LHCN-M2 (cell line): ENCODE measurements at places on chromosomes 1 and 21. TPM values are rescaled to one million over a fixed set of nuclear protein-coding genes. Genes with fewer than 3 reads are reported as not detected.
A peak's percentile ranks its signal among the peaks of the same experiment; 100 is the strongest.

- peak; percentile 12 for DNase-seq
These were observed 347.9 kb downstream of the LTN1 start for GRCh38 chr21:28644762-28645161.

The LAMB3 gene
- 3.8 and 5.3 TPM in 2 replicates for total RNA-seq

- DNase-seq, result no peak
These were observed 108.3 kb downstream of the POU2F1 start for GRCh38 chr1:167328816-167329483.

GRCh38 chr1:208107425-208108212 is 136.6 kb downstream of the PLXNA2 start:
- DNase-seq, result peak; percentile 77

- DNase-seq, result no peak
These were observed 211.6 kb upstream of the NR5A2 start for GRCh38 chr1:199815947-199816346.

The TENT5C gene
- total RNA-seq, result under 0.01 TPM in 1 of 2 replicates, not detected in the other

DNA sequence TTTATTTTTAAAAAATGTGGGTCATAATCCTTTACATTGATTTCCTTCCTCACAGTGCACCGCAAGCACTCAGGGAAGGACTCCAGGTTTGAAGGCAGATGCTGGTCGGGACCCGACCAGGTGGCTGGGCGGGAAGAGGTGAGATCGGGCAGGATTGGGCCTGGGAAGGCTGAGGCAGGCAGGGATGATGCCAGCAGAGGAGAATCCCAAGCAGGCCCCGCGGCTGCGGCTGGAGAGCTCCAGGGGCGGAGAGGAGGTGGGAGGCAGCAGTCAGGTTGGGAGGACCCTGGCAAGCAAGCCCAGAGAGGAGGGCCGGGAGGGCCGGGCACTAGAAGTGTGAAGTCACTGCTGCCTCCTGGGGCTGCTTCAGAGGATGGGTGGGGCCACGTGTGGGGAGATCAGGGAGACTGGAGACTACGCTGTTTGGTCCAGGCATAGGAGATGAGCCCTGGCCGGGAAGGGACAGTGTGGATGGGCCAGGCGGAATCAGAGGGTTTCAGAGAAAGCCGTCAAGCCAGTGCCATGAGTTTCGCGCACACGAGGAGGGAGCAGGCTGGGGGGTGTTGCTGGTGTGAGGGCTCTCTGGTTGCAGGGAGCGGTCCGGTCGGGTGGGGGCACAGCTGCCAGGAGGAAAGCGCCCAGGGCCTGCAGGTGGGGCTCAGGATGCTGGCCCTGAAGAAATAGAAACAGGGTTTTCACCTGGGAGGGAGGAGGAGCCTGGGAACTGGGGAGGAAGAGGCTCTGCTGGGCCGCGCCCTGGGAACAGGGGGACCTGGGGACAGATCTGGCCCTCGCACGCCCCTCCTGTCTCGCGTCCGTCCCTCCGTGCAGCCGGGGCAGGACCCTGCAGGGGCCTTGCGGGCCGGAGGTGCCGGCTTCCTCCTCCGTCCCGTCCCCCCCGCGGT is 888 bp upstream of the COL18A1 start:
- no peak for DNase-seq

The TEDDM1 gene
- total RNA-seq, result not detected in 2 replicates

The TCP10L gene
- total RNA-seq, result not detected in 2 replicates

- no peak for DNase-seq
These were observed 101.5 kb upstream of the ARHGEF16 start for GRCh38 chr1:3352952-3353331.
